ENCODE measurements at places on chromosomes 3 and 15. TPM values are rescaled to one million over a fixed set of nuclear protein-coding genes. Genes with fewer than 3 reads are reported as not detected.

ZMYND10 gene
- total RNA-seq, result 0.11 TPM

CPEB1 gene
- total RNA-seq, result 0.04 TPM

IGSF11 gene
- total RNA-seq, result not detected

C3orf22 gene
- total RNA-seq, result not detected

CNTN6 gene
- total RNA-seq, result not detected

CCR8 gene
- not detected for total RNA-seq

C3orf80 gene
- total RNA-seq, result not detected

IVD gene
- total RNA-seq, result 19.7 TPM

RYR3 gene
- total RNA-seq, result not detected

CPNE4 gene
- total RNA-seq, result not detected

GP9 gene
- total RNA-seq, result not detected

MKRN3 gene
- total RNA-seq, result 0.80 TPM

COLQ gene
- total RNA-seq, result 0.16 TPM

SNTN gene
- not detected for total RNA-seq
